ENCODE measurements at places on chromosomes 2 and 18.

DNA sequence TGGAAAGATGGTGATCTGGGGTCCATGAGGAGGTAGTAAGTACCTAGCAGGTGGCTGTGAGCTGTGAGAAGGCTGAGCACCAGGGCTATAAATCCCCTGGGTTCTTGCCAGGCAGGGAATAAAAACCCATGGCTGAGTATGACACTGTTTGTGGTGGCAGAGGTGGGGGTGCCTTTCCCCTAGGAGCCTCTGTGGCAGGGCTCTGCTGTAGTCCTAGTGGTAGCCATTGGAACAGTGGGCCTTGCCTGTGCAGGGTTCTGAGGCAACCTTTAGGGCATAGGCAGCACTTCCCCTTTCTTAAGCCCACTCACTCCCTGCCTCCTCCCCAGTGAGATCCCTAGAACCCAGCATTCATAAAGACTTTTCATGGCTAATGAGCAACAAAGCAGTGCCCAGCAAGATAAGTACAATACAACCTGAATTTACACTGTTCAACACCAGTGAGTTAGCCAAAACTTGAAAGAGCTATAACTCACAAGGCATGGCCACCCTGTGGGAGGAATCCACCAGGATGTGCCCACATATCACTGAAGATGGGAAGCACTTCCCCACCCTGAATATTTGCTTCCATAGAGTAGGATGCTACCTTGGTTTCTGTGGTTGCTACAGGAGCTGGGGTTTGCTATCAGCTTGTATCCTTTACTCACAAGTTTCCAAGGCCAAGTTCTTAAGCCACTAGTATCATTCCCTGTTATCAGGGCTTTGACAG lies 100.9 kb upstream of the NEUROD1 start:
- no peak for DNase-seq

GRCh38 chr2:86821842-86822241 lies 31.1 kb upstream of the CD8A start:
- DNase-seq: no peak

DNA sequence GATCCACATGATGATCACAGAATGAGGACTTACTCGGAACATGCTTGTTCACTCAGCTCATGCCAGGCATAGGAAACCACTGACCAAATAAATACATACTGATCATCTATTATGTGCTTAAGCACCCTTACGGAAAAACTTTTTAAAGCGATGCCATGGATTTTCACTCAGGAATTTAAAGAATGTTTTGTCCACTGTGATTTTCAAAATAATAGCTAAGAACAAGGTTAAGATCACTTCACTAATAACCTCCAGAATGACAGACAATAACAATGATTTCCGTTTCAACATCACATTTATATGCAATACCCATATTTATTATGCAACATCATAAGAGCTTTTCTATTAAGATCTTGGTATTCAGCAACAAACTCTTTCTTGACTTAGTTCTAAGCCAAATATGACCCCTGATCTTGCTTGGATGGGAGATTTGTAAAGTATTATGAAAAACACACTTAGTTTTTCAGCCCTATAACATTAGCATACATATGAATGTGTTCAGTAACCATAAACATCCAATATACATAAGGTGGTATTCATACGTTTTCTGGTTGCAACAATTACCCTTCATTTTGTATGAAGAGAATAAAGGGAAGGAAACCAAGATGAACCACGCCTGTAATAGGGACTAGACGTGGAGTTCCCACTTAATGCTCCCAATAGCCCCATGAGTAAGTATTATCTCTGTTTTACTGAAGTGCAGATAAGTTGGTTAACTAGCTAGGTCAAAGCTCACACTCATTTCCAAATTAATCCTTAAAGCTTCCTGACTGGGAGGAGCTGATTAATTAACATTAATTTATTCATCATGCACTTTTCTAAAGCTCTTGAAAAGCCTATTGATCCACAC lies 1.9 kb downstream of the CD302 start:
- no peak for DNase-seq

DNA sequence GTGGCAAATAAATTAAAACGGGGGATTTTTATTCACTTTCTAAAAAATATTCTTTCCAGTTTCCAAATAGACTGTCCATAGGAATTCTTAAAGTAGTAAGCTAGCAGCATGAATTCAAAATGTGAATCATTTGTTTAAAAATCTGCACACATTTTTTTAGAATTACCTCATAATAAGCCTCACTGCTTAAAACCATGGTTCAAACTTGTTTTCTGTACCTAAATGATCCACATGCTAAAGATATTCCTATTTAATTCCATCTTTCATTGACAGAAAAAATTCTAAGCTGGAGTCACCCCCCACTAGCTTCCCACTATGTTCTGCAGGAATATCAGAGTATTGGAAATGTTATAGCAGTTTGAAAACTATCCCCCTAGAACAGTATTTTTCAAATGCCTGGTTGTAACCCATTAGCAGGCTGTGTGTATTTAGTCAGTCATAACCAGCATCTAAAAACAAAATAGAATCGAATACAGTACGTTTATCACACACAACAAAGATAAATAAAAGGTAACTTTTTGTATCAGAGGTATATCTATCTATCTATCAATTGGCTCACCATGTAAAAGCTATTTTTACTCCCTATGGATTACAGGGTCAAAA lies 11.2 kb upstream of the IKZF2 start:
- DNase-seq: no peak

DNA sequence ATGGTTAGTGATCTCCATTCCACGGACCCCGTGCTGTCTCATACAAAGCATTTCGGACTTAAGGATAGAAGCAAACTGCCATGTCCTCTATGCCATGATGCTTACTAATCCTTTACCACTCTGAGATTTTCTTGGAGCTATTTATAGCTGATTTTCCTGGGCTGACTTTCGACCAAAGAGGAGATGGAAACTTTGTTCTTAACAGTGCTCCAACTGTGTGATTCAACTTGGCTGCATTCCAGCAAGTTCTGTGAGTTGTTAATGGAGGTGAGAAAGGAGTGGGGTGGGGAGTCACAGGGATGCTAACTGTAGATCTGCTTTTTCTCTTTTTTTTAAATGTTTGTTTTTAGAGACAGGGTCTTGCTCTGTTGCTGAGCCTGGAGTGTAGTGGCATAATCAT lies 45.5 kb upstream of the MSH2 start:
- DNase-seq: no peak

GRCh38 chr2:187876554-187876953 lies 322.3 kb upstream of the TFPI start:
- no peak for DNase-seq

GRCh38 chr2:98875081-98875728 lies 60.8 kb downstream of the CRACDL start:
- no peak for DNase-seq

GRCh38 chr18:31376477-31376876 lies at the start of gene DSG4:
Gene DSG4 (plus strand): TSS chr18:31376777. CDS start chr18:31376912, 135 bp downstream.
- no peak for DNase-seq

- no peak for DNase-seq
Observed at GRCh38 chr18:8946066-8946838, 156.2 kb upstream of the NDUFV2 start.

DNA sequence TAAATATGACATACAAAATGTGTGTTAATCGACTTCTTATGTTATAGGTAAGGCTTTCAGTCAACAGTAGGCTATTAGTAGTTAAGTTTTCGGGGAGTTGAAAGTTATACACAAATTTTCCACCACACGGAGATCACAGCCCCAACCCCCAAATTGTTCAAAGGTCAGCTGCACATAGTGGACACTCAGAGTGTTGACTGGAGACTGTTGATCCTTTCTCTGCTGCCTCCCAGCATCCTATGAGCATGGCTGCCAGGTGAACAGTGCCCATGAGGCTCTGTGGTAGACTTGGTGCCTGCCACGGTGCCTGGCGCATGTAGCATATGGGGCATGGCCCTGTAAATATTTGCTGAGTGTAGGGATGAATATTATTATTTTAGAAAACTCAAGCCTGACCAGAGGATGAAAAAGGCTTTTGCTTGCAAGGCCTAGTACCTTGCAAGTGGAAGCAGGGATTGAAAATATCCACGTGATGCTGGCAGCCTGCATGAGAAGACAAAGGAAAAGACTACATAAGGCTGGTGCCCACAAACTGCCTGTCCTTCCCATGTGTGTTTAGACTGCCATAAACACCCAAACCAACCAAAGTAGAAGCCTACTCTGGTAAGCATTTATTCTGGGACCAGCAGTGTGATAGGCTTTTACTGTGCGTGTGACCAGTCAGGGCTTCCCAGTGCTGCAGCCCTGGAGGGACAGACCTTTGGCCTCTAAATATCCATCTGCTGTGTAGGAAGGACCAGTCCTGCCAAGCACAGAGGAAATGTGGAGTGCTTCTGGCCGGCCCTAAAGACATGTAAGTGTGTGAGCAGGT lies 226.1 kb downstream of the LDLRAD4 start:
- no peak for DNase-seq

GRCh38 chr2:115650827-115651226 lies 1208.4 kb downstream of the DPP10 start:
- DNase-seq: no peak

DNA sequence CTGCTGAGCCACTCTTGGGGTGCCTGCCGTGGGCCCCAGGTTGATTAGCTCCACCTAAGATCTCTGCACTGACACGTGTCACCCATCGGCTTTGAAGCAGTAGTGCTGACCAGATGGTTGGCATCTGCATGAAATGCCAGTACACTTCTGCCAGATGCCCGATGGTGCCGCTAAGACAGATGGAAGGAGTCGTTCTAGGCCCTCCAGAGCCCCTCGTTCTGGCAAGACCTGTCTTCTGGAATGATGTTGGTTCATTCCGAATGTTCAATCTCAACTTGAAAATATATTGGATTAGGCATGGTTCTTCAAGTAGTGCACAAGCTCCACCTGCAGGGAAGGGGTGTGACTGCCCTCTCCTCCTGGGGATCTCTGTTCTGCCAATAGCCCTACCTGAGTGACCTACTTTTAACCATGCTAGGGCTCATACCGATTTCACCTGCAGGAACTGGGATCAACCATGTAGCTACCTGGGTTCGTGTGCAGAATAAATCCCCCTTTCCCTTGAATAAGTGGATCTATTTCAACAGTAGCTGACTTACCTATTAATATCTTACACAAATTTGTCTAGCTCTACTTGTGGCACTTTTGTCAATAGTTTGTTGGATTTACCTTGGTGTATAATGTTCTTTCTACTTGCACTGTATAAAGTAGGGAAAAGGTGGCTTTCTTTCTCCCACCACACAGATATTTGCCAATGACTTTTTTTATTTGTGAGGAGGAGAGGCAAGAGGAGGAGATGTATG lies 342.6 kb downstream of the CTNNA2 start:
- no peak for DNase-seq

- DNase-seq: no peak
Observed at GRCh38 chr2:161041356-161041755, 118.9 kb upstream of the TANK start.

DNA sequence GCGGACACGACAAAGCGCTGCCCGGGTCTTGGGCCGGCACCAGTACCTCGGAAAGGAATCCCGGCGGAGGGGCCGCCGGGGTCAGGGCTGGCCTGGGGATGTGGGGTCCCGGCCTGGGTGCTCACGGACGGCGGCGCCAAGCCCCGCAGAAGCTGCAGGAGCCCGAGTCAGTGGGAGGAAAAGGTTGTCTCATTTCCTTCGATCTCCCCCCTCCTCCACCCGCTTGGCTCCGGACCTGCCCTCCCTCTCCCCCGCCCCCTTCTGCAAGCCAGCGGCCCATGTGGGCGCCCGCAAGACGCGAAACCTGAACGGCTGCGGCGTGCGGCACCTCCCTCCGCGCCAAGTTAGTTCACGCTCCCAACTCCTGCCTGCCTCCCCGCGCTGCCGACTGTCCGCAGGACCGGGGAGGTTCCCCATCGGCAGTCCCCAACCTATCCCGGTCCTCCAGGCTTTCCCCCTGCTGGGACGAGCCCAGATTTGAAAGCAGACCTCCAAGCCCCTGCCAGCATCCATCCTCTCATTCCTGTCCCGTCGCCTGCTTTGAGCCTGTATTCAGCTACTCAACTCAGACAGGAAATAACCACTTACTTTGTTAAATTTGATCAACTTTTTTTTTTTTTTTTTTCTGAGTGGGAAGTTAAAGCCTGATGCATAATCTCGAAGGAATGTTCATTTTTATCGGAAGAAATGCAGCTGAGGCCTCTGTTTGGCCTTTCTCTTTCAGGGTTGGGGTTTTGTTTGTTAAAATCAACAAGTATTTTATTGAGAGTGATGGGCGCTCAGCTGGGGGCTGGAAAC lies at the start of gene EVA1A:
TSS of gene EVA1A (minus strand) at position 172 of the 798 bp plus-strand sequence. CDS start 42,799 bp downstream, outside the sequence.
- no peak for DNase-seq

GRCh38 chr2:241538838-241539615 lies 19.5 kb upstream of the BOK start:
- no peak for DNase-seq

GRCh38 chr2:17156086-17156485 lies 362.2 kb downstream of the RAD51AP2 start:
- no peak for DNase-seq

GRCh38 chr18:55323051-55323994 lies 264.7 kb downstream of the TCF4 start:
- no peak for DNase-seq

DNA sequence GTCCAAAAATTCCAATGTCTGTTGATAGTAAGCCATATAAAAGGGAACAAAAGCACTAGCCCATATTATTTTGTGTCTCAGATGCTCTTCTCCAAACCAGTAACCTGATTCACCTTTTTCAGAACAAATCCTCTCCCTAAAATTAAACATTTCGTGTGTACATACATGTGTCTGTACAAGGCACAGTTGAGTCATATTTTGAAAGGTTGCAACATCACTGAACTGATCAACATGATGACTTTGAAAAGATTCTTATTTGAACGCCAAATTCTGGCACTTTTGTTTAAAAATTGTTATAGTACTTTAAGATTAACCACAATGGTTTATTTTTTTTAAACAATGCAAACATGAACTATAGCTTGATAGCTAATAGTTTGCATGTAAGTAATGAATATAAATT lies 102.5 kb downstream of the RIT2 start:
- DNase-seq: no peak

- no peak for DNase-seq
Observed at GRCh38 chr2:49146401-49146800, 7.9 kb downstream of the FSHR start.

- no peak for DNase-seq
Observed at GRCh38 chr2:43314299-43314927, 88.0 kb upstream of the ZFP36L2 start.

- DNase-seq: no peak
Observed at GRCh38 chr2:174731546-174731945, 32.7 kb downstream of the CHRNA1 start.

GRCh38 chr2:101063352-101064124 lies 61.4 kb downstream of the RPL31 start:
- no peak for DNase-seq

DNA sequence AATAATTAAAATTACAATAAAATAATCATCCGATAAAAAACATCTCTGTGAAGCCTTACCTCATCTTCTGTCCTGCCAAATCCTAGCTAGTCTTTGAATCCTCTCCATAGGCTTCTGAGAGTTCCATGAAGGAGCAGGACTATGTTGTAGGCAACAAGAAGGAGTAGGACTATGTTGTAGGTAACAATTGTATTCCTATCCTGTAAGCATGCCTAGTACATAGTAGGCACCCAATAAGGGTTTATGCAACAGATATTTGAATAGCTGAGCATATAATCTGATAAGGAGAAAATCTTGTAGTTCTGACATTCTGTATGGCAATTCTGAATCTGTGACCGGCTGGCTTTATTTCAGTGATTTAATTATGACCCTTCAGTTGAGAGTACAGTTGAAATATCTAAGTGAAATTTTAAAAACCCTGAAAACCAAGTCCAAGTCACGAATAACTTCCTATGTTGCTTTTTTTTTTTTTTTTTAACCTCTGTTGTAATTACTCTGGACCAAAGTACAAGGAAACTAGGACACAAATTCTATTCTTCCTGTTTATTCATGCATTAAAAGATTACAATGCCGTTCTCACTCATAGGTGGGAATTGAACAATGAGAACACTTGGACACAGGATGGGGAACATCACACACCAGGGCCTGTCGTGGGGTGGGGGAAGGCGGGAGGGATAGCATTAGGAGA lies 27.8 kb downstream of the VWA3B start:
- DNase-seq: no peak
